ENCODE measurements at places on chromosomes 4 and X. TPM values are rescaled to one million over a fixed set of nuclear protein-coding genes. Genes with fewer than 3 reads are reported as not detected.

The CFAP99 gene
- total RNA-seq = not detected

The GALNTL6 gene
- 0.16 TPM for total RNA-seq

The MAGEA12 gene
- total RNA-seq = not detected

The RS1 gene
- total RNA-seq = not detected

The ATOH1 gene
- total RNA-seq = not detected

The TEX13C gene
- total RNA-seq = not detected

The SNX25 gene
- total RNA-seq = 31.3 TPM

The NPNT gene
- total RNA-seq = 1.8 TPM

The USP53 gene
- total RNA-seq = 29.4 TPM

The NMU gene
- total RNA-seq = not detected

The CSAG3 gene
- not detected for total RNA-seq

The SUPT20HL2 gene
- not detected for total RNA-seq

The TLR6 gene
- total RNA-seq = 3.1 TPM

The MAGEE2 gene
- total RNA-seq = not detected
